NCI-H2081 (cell line): ENCODE measurements at places on chromosomes 13 and 19.
A peak's percentile ranks its signal among the peaks of the same experiment; 100 is the strongest.

DNA sequence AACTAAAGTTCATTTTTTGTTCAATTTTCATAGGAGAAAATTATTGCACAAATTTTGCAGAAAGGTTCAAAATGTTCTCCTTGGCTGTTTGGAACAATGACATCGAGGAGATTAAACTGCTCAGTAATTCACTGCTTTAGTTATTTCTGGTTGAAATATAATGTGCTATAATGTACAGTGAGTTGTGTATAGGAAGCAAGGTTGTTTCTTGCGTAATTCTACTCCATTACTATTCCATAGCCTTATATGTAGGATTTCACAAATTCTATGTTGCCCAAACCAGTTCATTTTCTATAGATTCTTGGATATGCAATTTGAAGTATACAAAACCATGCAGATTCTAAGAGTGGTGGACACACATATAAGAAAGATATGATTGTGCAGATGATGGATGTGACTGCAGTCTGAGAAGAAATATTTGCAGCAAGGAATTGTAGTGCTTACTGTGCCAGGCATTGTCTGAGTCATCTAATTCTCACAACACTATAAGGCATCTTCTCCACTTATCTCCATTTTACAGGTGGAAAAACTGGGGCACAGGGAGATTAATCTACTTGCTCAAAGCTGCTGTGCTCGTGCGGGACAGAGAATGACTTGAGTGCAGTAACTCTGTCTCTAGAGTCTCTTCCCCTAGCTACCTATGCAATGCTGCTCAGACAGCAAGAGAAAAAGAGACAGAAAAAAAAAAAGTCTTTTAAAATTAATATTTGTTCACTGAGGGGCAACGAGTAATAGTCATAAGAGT, 515.5 kb downstream of the MYO16 start:
- no peak for DNase-seq

GRCh38 chr19:51712461-51713081, 11.2 kb downstream of the HAS1 start:
- no peak for DNase-seq

GRCh38 chr13:75929076-75929475, 292.9 kb downstream of the LMO7 start:
- no peak for DNase-seq

- DNase-seq = no peak
These were observed 7.0 kb upstream of the SLC7A10 start for GRCh38 chr19:33232656-33233055.

DNA sequence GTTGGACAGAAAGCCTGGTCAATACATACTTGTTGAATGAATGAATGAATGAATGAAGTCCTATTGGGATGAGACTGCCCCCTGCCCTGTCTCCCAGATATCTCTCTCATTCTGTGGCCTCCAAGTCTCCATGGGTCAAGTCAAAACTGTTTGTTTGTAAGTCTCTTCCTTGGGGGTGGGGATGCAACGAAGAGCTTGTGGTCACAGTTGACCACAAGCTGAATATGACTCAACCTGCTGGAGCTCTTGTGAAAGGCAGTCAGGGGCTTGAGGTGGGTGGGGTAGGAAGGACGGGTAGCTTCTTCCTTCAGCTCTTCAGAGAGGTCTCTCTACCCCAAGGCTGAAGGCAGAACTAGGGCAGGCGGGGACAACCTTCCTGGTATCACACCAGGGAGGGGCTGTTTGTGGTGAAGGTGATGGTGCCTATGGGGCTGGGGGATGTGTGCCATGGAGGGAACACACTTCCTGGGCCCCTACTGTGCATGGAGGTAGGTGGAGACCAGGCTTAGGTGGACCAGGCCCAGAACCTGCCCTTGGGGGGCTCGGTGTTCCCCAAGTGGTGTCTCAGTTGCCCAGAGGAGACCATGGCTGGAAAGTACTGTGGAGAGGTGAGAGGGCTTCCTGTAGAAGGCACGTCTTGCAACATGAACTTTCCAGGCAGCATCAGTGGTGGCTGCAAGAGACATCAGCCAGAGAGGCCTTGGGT, 8.0 kb downstream of the MYO1F start:
- DNase-seq = no peak

GRCh38 chr13:31138515-31138914, 23.2 kb downstream of the HSPH1 start:
- DNase-seq = no peak

DNA sequence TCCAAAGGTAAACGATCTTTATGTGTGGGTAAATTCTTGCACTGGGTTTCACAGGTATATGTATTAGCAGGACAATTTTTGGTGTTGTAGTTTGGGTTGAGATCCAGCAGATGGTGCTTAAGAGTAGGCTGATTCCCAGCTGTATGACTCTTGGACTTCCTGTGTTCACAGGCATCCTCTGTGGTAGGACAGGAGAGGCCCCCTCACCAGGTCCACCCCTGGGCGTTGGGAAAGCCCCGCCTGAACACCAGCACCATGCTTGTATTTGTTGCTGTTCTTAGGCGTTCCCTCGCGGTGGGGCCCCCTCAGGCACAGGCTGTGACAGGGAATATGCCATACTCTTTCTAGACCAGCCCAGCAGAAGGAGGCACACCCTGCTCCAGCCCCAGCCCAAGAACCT, 49.5 kb upstream of the PCDH17 start:
- no peak for DNase-seq

- no peak for DNase-seq
These were observed 49.4 kb upstream of the INTS6 start for GRCh38 chr13:51502153-51502651.

DNA sequence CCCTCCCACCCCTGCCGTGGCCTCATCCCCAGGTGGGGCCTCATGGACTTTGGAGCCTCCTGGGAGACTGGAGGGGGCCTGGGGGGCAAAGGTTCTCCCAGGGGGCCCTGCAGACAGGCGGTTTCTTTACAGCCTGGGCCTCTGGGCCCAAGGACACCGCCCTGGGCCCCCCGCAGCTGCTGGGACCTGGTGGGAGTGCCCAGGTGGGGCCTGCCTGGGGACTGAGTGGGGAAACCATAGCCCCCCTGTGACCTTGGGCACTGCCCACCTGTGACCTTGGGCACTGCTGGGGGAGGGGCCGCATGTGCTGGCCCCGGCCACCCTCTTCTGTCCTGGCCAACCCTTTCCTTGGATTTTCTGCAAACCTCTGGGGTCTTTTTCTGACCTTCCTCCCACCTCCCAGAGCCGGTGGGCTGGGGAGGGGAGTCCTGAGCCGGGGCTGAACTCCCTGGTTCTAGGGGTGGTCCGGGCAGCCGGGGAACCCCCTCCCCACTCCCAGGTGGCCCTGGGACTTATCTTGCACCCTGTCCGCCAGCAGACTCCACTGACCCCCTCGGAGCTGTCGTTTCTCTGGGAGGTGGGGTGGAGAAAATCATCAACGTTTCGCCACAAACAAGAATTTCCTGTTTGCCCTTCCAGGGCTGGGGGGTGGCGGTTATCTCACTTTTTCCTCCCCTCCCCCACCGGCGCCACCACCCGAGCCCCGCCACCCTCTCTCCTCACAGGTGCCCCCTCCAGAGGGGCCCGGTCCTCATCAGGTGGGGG, 27.0 kb downstream of the ARID3A start:
- no peak for DNase-seq

DNA sequence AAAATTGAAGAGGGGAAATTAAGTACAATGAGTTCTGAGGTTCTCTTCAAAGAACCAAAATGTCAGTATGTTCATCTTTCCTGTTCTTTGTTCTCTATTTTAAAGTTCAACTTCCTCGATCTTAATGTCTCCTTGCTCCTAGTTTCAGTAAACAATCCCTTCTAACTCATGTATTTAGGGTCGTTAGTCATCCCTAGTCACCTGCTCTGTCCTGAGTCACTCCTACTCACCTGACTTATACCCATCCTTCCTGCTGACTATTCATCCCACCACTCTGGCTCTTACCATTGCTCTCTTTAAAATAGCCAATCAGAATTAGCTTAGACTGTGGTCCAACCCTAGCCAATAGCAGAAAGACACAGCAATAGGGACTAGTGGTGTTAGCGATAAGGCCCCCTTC, 24.3 kb downstream of the ZNF90 start:
- DNase-seq = no peak

DNA sequence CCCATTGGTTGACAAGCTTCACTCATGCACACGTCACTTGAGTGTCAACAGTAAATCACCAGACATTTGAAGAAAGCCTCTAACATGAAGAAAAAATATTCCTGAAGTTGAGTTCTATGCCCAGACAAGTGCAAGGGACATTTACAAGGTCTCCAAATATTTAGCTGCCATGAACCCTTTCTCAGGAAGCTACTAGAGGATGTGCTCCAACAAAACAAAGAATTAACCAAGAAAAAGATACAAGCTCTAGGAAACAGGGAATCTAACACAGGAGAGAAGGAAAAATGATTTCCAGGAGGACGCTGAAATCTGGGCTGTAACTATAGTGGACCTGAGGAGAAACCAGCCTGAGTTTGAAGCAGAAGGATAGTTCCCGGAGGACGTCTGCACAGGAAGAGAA, 45.7 kb upstream of the KATNAL1 start:
- DNase-seq = no peak

- no peak for DNase-seq
These were observed 3.0 kb downstream of the GADD45B start for GRCh38 chr19:2478756-2479555.

GRCh38 chr13:98581381-98581780, 4.5 kb upstream of the STK24 start:
- no peak for DNase-seq

DNA sequence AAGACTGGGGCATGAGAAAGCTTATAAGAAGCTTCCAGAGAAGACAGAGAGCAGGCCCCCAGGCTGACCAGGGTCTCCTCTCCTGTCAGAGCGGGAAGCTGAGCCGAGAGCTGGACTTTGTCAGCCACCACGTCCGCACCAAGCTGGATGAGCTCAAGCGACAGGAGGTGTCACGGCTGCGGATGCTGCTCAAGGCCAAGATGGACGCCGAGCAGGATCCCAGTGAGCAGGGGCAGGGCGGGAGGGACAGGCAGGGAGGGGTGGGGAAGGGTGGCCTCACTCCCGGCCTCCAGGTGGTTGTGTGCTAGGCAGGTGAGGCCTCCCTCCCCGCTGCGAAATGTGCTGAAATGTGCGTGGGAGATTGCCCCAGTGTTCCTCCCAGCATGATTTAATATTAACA, 5.6 kb downstream of the NUCB1 start:
- DNase-seq = no peak

DNA sequence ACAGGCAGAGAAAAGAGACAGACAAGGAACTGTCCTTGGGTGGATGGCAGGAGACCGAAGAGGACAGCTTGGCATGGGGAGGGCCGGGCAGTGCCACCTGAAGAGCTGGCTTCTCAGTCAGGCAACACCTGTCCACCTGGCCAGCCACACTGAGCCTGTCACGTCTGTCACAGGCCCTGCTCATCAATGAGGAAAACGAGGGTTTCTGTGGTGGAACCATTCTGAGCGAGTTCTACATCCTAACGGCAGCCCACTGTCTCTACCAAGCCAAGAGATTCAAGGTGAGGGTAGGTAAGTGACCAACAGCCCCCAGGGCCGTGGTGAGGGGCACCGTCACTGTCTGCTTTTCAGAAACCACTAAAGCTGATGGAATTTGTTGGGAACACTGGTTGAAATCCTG, 11.2 kb upstream of the PROZ start:
- DNase-seq = no peak

- DNase-seq = no peak
These were observed 3.3 kb upstream of the AP3D1 start for GRCh38 chr19:2154587-2155075.

GRCh38 chr13:95426631-95427030, 125.4 kb upstream of the ABCC4 start:
- no peak for DNase-seq

DNA sequence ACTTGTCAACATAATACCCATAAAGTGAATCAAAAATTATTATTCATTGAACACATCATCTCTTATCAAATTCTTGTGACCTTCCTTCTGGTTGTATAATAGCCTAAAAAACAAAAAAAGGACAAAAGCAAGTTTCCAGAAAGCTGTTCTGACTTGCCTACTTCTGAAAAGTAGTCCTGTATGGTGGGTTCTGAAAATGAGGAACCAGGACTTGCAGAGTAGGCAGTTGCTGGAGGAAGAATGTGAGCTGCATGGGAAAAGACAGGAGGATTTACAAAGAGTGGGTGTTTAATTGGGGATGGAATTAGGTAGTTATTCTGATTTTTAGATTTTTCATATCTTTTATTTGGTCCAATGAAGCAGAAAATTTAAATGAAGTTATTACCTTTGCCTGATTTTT, 56.7 kb downstream of the RCBTB2 start:
- DNase-seq = no peak

- DNase-seq = no peak
These were observed 273.1 kb downstream of the PCDH20 start for GRCh38 chr13:61142506-61142905.

DNA sequence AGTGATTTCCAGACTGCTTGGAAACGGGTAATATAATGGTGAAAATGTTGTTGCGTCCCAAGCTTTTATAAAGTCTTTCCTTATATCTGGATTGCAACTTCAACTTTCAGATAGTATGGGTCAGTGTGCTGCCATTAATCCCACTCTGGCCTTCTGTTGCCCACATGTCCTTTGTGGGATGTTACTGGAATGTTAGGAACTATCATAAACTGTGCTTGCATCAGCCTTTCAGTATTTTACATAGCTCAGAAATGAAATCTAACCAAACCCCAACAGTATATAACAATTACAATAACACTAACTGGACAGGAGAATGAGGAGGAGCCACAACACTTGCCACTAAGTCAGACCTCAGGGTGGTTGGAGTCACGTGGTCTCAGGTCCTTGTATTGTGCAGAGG, 78.9 kb downstream of the LNX2 start:
- DNase-seq = no peak

- DNase-seq = no peak
These were observed 43.0 kb upstream of the UBL3 start for GRCh38 chr13:29893438-29893837.

GRCh38 chr19:30696514-30696913, 324.3 kb downstream of the ZNF536 start:
- no peak for DNase-seq

GRCh38 chr19:42091742-42092141, 15.8 kb downstream of the ZNF574 start:
- peak; percentile 3 for DNase-seq

DNA sequence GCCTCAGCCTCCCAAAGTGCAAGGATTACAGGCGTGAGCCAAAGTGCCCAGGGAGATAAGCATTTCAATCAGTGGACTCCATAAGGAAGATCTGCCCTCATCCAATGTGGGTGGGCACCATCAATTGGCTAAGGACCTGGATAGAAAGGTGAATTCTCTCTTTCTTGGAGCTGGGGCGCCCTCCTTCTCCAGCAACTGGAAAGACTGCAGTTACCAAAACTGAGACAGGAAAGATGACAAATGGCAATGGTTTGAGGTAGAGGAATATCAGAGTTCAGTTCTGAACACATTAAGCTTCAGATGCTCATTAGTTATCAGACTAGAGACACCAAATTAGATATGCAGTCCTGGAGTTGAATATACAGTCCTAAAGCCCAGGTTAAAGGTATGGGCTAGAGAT, 10.5 kb upstream of the ELF1 start:
- no peak for DNase-seq

- no peak for DNase-seq
These were observed 34.9 kb upstream of the METTL21C start for GRCh38 chr13:102729560-102730270.

DNA sequence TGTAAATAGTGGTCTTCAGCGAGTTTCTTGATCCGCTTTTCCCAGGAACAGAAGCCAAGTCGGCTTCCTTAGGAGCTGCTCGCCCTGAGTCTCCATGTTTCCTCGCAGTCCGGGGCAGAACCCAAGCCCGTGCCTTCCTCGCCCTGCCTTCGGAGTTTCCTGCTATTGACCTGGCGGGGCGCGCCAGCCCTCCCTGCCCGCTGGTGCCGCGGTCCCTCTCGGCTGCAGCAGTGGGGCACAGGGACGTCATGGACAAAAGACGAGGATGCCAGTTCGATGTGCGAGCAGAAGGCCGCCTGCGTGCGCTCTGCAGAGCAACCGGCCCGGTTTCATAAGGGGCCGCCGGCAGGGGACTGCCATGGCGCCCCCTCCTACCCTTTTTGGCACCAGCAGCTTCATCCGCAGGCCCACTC, 156.6 kb downstream of the TM9SF2 start:
- peak; percentile 50 for DNase-seq
